ENCODE measurements at places on chromosomes 6 and 20. TPM values are rescaled to one million over a fixed set of nuclear protein-coding genes. Genes with fewer than 3 reads are reported as not detected.

The PTCHD4 gene
- 0.50 TPM for total RNA-seq

DNA sequence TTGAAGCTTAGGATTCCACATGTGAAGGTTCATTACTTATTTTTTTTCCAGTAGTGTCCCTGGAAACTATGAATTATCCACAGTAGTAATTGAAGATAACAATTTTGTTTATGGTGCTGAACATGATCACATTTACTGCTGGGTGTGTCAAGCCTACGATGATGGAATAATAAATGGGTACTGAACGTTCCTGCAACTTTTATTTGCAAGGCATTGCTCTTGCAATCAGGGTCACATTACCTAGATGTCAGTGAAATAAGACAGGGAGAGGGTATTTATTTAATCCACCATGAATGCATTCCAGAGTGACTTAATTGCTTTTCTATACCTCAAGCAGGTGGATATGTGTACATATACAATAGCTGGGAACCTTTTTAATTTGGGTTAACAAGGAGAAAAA, 27.0 kb upstream of the MLIP start:
- no peak for DNase-seq

DNA sequence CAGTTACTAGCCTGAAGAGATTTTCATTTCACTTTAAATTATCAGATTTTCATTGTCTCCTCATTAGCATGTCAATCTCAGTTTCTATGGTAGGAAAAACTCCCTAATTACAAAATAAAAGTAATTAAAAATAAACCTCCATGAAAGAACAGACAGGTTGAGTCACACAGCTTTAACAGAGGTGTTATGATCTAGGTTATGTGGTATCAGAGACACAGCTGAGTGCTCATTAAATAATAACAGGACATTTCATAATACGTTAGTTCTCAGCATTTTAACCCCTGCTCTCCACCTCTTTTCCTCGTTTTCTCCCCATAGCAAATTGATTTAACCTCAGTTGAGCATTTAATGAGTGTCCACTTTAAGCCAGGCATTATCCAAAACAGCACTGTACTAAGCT, 21.9 kb downstream of the TPBG start:
- DNase-seq = no peak

The ANGPT4 gene
- 0.06 TPM for total RNA-seq

The XKR7 gene
- not detected for total RNA-seq

DNA sequence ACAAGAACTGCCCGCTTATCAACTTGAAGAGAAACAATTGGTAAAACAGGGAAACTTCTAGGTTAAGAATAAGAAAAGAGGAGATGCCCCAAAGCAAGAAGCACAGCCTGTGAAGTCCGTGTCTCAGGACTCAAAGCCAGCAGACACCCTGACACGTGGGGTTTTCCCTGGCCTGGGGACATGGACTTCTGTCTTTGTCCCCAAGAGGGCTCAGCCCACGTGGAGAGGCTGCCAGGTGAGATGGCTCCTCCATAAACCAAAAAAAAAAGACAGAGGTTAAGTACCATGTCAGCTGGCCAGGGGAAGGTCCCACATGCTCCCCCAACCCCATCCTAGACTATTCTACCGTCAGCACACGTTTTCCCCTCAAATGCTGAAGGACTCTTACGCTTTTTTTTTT, 9.9 kb downstream of the SERPINB6 start:
- DNase-seq = no peak

GRCh38 chr6:38259736-38260135, 380.0 kb downstream of the BTBD9 start:
- no peak for DNase-seq

The PKIB gene
- 0.57 TPM for total RNA-seq

The MAPK13 gene
- 2.1 TPM for total RNA-seq

- DNase-seq = no peak
Measured at GRCh38 chr20:43096931-43097260, 92.8 kb downstream of the PTPRT start.

GRCh38 chr6:16228709-16229665, 9.4 kb upstream of the GMPR start:
- no peak for DNase-seq

The THBS2 gene
- 38.8 TPM for total RNA-seq

DNA sequence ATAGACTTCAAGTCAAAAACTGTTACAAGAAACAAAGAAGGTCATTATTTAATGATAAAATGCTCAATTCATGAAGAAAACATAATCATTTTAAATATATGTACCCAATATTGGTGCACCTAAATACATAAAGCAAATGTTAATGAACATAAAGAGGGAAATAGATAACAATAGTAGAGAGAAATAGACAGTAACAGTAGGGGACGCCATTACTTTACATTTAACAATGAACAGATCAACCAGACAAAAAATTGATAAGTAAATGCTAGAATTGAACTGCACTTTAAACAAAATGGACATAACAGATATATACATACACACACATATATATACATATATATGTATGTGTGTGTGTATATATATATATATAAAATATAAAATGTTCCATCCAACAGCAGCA, 37.4 kb downstream of the IL22RA2 start:
- no peak for DNase-seq

- no peak for DNase-seq
Measured at GRCh38 chr20:11852189-11852588, 65.5 kb upstream of the BTBD3 start.

The EMILIN3 gene
- 7.4 TPM for total RNA-seq

The LINC00237 gene
- total RNA-seq = not detected

GRCh38 chr6:15621203-15622044, 41.4 kb downstream of the DTNBP1 start:
- peak; percentile 76 for DNase-seq

The PLEKHG1 gene
- 6.9 TPM for total RNA-seq

- DNase-seq = peak; percentile 42
Measured at GRCh38 chr6:6661684-6662083, 73.2 kb downstream of the LY86 start.

The GMPR gene
- 80.6 TPM for total RNA-seq

DNA sequence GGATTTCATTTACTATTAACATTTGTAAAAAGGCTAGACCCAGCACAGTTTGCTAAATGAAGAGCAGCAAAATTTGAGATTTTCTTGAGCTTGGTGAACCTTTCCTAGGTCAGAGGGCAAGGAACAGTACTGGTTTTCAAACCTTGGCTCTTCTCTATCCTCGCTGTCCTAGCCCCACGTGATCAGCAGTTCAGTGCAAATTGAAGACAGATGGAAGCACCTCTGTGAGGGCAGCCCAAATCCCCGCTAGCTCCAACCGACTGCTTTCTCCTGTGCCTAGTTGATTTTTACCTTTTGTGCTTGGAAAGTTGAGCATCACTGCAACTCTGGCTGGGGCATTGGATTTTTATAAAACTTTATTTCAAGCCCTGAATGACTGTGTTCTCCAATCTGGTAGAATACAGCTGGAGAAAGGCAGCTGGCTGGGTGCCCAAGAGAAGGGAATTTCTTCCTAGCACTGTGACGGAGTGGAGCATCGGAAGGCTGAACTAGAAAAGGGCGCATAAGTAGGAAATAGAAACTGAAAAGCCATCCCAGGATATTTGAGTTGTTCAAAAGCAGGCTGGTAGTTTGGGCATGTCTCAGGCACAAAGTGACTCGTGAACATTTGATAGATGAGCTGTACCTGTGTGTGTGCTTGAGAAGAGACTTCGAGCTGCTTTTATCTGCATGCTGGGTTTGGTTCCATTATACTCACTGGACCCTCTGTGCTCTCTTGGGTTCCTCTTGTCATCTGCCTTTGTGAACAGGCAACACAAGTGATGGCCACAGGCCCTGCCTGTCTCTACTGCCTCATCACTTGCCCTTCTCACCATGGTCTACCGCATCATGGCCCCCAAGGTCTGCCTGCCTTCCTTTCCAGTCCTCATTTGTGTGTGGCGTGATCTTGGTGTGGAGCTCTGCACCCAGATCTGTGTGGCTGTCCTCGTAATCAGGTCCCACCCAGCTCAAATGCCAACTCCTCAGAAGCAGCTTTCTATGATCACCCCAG, 2.3 kb downstream of the RNF114 start:
- peak; percentile 75 for DNase-seq

DNA sequence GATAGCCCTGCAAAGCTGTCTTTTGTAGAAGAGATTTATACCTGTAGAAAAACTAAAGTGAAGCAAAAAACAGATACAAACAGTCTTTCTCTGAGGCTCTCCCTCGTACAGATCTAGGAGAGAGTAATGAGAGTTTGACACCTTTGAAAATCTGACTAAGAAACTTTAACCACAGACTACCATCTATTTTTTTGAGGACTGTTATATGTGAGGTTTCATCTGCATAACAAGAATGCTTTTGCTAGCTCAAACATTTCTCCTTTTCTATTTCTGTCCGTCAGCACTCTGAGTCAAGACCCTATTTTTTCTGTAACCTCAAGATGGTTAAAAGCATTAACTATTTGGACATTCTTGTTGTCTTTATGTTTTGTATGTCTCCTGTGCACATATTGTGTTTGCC, 193.0 kb downstream of the BTBD3 start:
- no peak for DNase-seq

- DNase-seq = no peak
Measured at GRCh38 chr6:166379800-166380199, 2.9 kb downstream of the MPC1 start.

DNA sequence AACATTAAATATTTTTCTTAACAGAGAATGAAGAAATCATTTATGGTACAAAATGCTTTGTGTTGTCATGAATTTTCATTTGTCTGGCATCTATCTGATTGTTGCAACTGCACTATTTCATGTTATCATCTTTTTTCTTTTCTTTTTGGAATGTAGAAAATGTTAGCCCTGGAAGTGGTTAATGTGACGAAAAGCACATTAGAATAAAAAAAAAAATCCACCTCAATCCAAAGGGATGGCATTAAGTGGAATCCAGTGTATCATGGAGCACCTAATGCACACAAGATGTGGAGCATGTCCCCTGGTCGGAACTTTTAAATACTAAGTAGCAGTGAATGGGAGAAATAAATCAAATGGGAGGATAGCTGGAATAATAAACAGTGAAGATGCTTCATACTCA, 172.9 kb upstream of the MCHR2 start:
- DNase-seq = no peak

The GPR6 gene
- total RNA-seq = not detected

GRCh38 chr20:60365064-60365666, 406.9 kb downstream of the CDH26 start:
- no peak for DNase-seq

The MDFI gene
- 9.6 TPM for total RNA-seq

DNA sequence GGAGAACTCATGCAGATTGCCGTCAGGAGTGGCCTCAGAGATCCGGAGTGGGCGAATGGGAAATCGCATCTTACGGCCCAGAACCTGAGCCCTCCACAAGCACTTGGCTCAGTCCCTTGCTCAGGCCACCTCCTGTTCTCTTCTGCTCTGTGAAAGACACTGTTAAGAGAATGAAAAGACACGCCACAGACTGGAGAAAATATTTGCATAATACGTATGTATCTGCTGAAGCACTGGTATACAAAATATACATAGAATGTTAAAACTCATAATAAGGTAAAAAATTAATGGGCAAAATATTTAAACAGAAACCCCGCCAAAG, 838 bp upstream of the POM121L2 start:
- no peak for DNase-seq

DNA sequence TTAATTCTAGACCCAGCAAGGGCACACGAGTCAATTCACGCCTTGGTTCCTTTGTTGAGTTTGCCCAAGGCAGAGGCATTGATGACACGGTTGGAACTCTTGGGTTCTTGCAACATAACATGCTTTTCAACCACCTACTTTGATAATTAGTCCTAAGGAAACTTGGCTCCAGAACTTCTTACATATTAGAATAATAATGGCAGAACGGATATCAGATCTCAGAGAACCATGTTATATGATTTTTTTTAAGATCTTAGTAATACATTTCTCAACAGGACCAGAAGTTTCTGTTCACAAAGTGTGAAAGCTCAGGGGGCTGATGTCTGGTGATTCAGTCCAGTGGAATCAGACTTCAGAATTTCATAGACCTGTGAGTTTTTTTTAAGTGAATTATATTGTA, 19.2 kb downstream of the SPTLC3 start:
- DNase-seq = no peak

- DNase-seq = no peak
Measured at GRCh38 chr20:10020937-10021336, 13.8 kb upstream of the ANKEF1 start.

The ADAT2 gene
- 3.8 TPM for total RNA-seq

The COL10A1 gene
- not detected for total RNA-seq

The TNFRSF6B gene
- not detected for total RNA-seq

The FAM184A gene
- total RNA-seq = 4.3 TPM

GRCh38 chr6:65461121-65461520, 245.9 kb downstream of the EYS start:
- DNase-seq = no peak

GRCh38 chr6:138245751-138246150, 27.5 kb upstream of the PBOV1 start:
- no peak for DNase-seq

GRCh38 chr20:24350923-24351368, 118.5 kb upstream of the SYNDIG1 start:
- no peak for DNase-seq

- no peak for DNase-seq
Measured at GRCh38 chr6:42396720-42397119, 55.0 kb downstream of the TRERF1 start.

The TMC2 gene
- not detected for total RNA-seq

The HS3ST5 gene
- not detected for total RNA-seq

GRCh38 chr6:139409026-139409425, 34.6 kb upstream of the CITED2 start:
- DNase-seq = no peak

GRCh38 chr20:62364911-62365736, 2.0 kb downstream of the LAMA5 start:
- peak; percentile 61 for DNase-seq

The OTOR gene
- not detected for total RNA-seq
